ENCODE measurements at places on chromosomes 12 and 14.
A peak's percentile ranks its signal among the peaks of the same experiment; 100 is the strongest.

GRCh38 chr12:82648259-82648909 is 38.3 kb upstream of the TMTC2 start:
- no peak for DNase-seq

DNA sequence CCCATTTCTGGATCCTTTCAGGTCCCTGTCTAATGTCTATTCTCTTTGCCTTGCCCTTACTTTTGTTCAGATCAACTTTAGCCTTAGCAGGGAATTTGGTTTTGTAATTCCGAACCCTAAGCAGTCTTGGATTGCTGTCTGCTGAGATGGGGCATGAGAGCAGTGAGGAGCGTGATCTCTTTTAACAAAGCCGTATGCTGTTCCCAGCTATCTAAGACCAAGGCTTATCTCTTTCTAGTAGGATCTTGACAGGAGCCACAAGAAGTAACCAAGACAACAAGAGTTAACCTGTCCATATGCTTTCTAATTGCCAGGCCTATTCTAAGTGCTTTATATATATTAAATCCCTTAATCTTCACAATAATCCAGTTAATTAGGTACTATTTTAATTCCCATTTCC is 4.5 kb upstream of the DHRS7 start:
- no peak for DNase-seq

DNA sequence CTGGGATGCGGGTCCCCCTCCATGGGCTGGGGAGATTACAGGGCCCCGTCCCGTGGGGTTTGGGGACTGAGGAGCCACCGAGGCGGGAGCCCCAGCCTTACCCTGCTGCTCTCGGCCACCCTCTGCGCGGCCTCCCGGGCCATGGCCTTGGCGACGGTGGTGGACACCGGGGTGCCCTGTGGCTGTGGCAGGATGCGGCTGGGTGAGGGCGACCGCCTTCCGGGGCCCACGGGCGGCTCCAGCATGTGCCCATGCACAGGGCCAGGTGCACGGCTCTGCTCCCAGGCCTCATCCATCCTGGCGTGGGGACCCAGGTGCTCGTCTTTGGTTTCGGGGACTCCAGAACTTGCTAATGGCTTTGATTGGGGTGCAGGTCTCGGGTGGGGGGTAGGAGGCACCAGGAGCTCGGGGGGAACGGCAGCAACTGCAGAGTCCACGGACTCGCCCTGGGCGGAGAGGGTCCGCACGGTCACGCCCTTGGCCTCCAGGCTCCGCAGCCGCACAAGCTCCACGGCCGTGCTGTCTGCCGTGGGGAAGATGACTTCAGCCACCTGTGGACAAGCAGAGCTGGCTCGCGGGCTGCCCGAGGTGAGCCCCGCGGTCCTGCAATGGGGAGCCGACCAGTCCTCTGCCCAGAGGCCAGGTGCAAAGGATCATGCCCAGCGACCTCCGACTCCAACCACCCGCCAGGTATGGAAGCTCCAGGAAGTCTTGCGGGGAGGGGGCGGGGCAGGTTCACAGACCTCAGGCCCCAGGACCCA is 99.2 kb downstream of the PIWIL1 start:
- DNase-seq = no peak

DNA sequence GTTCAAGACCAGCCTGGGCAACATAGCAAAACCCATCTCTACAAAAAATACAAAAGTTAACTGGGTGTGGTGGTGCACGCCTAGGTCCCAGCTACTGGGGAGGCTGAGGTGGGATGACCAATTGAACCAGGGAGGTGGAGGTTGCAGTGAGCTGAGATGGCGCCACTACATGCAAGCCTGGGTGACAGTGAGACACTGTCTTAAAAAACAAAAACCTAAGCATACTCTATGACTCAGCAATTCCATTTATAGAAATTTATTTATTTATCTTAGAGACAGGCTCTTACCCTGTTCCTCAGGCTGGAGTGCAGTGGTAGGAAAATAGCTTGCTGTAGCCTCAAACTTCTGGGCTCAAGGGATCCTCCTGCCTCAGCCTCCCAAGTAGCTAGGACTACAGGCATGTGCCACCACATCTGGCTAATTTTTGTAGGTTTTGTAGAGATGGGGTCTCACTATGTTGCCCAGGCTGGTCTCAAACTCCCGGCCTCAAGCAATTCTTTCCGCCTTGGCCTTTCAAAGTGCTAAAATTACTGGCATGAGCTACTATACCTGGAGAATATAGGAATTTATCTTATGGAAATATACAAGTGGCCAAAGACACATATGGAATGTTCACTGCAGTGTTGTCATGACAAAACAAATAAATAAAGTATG is 43.3 kb downstream of the NCKAP5L start:
- DNase-seq = no peak

DNA sequence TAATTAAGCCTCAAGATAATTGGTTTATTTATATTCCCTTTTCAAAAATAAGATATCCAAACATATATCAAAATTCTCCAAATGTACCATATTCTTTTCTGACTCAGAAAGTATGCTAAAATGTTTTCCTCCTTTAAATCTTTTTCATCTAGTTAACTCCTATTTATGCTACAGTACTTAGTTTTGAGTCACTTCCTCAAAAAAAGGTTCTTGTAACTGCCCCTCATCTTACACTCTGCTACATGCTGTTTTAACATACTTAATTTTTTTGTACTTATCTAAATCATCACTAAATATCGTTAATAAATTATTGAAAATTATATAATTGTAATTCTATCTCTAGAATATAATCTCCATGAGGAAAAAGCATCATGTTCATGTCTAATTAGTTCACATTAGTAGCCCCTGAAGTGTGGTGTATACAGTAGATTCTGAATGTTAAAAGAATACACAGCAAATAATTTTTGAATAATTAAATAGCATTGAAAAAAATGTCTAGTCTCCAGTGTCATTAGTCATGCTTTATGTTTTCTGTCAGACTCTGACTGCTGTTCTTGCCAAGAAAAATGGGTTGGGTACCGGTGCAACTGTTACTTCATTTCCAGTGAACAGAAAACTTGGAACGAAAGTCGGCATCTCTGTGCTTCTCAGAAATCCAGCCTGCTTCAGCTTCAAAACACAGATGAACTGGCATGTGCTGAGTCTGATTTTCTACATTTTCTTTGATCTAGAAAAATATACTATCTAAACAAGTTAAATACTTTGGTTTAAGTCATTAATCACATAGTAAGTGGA is 3.5 kb downstream of the KLRD1 start:
- no peak for DNase-seq

GRCh38 chr12:56358836-56359532 is 923 bp downstream of the STAT2 start:
- no peak for DNase-seq

- DNase-seq = no peak
Measured at GRCh38 chr14:89792489-89793366, 161.8 kb downstream of the EFCAB11 start.

GRCh38 chr12:79071498-79071897 is 206.9 kb downstream of the SYT1 start:
- DNase-seq = no peak

DNA sequence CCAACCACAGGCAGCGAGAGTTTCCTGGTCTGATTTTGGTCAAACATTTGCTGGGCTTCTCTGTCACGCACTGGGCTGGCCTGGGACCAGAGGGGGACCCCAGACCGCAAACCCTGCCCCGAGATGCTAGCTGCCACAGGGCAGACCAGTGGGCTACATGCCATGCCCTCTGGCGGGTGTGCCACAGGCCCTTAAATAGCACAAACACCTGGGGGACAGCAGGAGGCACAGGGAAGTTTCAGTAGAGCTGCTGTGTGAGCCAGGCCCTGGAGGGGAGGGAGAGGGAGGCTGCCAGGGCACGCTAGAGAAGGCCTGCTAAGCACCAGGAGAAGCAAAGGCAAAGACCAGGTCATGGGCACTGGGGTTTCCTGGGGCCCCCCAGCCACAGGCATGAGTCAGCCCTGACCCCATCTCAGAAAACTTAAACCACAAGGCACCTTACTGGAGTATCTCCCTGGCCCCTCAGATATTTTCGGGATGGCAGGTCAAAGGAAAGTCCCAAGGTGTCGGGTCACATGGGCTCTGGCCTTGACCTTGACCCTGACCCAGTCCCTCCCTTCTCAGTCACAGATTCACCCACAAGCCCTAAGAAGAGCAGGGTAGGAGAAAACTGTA is 29.2 kb downstream of the ITPK1 start:
- DNase-seq = no peak

DNA sequence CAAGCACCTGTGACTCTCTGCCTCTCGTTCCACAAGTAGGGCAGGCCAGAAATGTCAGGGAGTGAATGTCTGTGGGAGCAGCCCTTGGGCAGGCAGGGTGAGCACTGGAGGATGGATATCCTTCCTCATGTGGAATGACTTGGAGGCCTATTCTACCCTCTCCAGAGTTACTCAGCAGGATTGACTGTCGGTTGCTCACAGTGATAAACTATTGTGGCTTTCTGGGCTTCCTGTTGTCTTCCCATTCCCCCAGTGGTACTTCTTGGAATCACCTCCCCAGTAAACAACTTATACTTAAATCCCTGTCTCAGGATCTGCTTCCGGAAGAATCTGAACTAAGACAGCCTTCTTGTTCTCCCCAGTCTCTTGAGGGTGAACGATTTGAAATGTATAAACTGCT is 79.6 kb upstream of the MANSC4 start:
- no peak for DNase-seq

DNA sequence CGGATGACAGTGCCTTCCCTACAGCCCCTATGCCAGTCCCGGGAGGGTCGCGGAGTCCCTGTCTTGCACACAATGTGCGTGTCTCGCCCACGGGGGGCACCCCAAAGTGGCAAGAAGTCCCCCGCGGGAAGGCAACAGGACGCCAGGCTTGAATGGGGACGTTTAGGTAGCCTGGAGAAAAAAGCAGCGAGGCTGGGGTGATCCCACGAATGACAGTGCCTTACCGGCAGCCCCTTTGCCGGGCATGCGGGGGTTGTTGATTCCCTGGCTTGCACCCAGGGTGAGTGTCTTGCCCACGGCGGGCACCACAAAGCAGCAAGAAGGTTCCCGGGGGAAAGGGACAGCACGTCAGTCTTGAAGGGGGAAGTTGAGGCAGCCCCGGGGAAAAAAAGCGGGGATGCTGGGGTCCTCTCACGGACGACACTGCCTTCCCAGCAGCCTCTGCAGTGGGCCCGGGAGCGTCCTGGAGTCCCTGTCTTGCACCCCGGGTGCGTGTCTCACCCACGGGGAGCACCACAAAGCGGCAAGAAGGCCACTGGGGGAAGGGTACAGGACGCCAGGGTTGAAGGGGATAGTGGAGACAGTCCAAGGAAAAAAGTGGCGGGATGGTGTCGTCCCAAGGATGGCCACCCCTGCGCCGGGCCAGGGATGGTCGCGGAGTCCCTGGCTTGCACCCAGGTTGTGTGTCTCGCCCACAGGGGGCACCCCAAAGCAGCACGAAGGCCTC is 156.8 kb upstream of the ALG10B start:
- no peak for DNase-seq

- no peak for DNase-seq
Measured at GRCh38 chr12:66648033-66648735, 30.7 kb downstream of the GRIP1 start.

GRCh38 chr12:93943780-93944179 is 204.6 kb upstream of the PLXNC1 start:
- DNase-seq = no peak

DNA sequence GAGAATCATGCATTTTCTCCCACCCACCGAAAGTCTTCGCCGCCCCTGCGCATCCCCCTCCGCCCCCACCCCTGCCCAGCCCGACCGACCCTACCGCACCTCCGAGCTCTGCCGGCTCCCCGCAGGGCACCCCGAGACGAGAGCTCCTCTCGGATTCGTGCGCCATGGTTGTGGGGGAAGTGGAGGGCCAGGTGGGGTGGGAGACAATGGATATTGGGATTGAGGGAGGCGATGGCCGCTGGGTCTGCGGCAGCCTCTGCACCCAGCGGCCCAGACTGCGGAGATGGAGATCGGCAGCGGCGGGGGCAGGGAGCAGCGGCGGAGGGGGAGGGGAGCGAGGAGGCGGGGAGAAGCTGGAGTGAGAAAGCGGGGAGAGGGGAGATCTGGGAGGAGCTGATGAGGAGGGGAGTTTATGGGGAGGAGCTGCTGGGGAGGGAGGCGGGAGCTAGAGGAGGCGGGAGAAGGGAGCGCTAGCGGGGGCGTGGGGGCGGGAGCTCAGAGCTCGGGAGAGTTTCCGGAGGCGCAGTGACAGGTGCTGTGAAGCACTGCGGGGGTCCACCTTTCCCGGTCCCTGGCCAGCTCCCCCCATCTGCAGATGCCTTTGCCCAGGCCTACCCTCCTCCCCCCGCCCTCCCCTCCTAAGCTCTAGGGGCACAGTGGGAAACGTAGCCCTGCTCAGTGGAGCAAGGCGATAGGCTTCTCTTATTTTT is at the start of gene SALL2:
TSS of gene SALL2 (minus strand) at position 385 of the 710 bp plus-strand sequence. CDS start at position 166, 219 bp downstream.
- DNase-seq = peak; percentile 63

DNA sequence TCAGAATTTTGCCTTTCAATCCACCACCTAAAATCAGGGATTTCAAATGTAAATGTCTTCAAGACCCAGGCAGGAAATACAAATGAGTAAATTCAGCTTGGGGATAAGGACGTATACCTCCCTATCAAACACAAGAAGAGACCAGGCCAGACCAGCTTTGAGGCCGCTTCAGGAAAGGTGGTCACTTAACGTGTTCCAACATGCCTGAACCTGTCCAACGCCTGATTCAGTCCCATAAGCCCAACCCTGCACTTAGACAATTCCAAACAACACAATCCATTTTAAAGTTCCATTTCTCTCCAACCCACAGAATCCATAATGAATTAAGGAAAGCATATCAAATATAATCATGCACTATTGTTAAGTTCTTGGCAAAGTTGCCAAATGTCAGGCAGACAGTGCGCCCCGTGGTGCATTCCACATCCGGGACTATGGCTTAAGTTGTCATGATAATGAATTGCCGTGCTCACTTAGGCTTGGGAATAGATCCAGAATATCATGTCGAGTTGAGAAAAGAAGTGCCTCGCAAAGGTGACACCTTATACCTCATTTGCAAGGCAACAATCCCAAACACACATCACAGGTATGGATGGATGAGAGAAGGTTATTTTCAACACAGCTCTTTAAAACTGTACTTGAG is 35.5 kb downstream of the CCDC60 start:
- DNase-seq = no peak

GRCh38 chr14:99968191-99968920 is 96.9 kb upstream of the EVL start:
- DNase-seq = no peak

DNA sequence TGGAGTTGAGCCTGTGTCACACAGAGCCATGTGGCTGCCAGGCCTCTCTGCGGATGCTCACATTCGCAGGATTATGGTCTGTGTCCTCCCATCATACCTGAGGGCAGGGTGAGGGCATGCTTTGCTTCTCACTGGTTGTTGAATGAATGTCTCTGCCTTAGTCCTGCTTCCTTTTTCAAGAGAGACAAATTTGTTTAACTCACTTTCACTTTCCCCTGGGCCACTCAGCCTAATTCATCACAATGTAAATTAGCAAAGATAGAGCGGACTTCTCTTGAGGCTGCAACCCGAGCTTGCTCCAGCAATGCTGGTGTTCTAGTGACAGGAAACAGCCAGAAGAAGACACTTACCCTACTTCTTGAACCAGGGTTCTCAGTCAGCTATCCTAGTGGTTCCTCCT is 35.5 kb upstream of the PAX9 start:
- no peak for DNase-seq

GRCh38 chr14:99522457-99522891 is 41.3 kb downstream of the CCNK start:
- no peak for DNase-seq

GRCh38 chr12:119711693-119712092 is 43.8 kb downstream of the PRKAB1 start:
- no peak for DNase-seq

- DNase-seq = peak; percentile 28
Measured at GRCh38 chr12:49043856-49044258, 16.7 kb downstream of the KMT2D start.

GRCh38 chr14:67766035-67766680 is 50.2 kb downstream of the ZFYVE26 start:
- no peak for DNase-seq

Data from NCI-H1930 (cell line).